WTC11 (cell line): ENCODE measurements at places on chromosomes 12 and 14.

DNA sequence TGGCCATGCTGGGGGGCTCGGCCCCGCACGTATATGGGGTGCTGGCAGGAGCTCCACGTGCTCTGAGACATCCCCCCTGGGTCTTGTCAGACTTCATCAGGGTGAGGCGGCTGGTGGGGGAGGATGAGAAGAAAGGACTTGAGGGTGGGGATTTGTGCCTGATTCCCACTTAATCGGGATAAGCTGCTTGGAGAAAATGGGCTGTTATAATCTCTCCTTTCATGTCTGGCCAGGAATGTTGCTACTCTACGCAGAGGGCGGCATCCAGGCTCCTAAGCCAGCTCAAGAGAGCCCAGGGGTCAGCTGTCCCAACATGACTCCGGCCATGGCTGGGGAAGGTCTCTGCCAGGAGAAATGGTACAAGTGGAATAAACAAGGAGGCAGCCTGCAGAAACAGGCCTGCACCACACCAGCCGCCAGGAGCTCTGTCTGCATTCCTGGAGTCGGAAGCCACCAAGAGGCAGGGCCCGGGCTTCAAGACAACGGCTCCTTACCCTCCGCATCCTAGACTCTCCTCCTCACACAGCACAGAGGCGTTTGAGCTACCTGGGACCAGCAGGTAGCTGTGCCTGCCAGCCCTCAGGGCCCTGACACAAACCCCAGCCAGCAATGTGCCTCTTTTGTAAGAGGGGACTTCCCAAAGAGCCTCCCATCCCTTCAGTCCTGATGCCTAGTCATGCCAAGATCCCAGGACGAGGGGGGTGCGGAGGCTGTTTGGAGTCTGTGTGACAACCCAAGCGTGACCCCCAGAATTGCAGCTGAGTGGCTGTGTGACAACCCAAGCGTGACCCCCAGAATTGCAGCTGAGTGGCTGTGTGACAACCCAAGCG is 195.8 kb upstream of the DIO3 start:
- no peak for DNase-seq

DNA sequence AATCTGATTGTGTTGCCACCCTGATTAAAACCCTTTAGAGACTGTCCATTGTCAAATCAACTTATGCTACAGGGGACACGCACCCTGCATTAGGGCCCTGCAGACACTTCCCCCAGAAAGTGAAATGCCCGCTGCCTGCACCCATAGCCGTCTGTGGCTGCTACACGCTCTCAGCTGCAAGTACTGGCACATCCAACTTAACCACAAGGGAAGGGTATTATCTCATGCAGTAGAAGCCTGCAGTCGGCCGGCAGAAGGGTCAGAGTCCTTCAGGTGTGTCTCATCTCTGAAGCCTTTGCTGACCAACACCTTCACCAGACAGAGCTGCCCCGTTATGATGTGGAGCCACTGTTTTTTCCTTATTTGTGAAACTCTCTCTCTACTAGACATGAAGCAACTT is 20.8 kb downstream of the CFAP251 start:
- no peak for DNase-seq

DNA sequence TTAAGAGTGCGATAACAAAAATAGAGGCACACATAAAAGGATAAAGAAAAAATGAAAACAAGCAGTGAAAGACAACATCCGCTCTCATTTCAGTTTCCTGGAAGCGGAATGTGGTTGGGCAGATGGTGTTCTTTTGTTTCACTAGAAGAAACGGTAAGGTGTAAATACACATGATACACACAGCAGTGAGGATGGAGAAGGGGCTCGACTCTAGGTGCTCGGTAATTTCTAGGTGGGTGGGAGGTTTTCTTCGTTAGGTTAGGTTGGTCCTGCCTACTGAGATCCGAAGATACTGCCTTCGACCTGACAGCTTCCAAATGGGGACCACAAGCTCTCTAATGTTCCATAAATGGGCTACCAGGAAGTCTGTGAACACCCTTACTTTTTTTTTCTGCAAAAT is 1082.5 kb downstream of the BCL11B start:
- DNase-seq = no peak

DNA sequence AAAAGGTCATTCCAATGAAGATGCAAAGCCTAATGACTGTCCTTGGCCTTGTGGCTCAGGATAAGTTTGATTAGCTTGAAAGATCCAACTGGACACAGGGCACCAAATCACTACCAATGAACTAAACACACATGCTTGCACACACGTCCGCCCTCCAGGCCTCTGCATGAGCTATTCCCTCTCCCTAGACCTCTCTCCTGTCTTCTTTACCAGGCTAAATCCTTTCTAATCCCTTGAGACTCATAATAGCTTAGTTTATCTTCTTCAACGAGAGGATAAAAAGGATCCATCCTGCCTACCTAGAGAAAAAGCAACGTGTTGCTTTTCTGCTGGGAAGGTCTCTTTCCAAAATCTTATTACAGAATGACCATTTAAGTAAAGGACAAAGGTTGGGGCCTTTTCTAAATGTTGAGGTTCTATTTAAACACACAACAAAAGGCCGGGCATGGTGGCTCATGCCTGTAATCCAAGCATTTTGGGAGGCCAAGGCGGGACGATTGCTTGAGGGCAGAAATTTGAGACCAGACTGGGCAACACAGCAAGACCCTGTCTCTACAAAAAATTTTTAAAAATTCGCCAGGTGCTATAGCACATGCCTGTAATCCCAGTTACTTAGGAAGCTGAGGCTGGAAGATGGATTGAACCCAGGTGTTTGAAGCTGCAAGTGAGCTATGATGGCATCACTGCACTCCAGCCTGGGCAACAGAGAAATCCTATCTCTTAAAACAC is 22.4 kb downstream of the PXN start:
- no peak for DNase-seq

- DNase-seq = no peak
These were observed 9.9 kb downstream of the PITPNM2 start for GRCh38 chr12:123140676-123141614.
